ENCODE measurements at places on chromosomes 6 and 20.
A peak's percentile ranks its signal among the peaks of the same experiment; 100 is the strongest.

DNA sequence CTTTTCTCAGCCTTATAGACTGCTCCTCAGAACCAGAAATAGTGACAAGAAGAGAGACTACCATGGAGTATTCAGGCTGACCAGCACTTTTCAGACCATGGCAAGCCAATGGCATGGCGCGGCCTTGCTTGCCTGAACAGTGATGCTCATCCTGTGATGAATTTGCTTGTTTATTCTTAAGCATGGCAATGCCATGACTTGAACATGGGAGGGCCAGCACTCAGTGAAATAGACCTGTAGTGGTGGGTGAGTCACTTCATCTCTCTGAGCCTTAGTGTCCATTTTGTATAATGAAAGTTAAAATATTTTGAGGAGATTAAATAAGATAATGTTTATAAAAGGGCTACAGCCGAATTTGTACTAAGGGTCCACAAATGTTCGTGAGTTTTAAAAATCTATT, 79.1 kb downstream of the LRRC1 start:
- DNase-seq, result no peak

- no peak for DNase-seq
Measured at GRCh38 chr6:18444111-18444510, 57.0 kb downstream of the RNF144B start.

DNA sequence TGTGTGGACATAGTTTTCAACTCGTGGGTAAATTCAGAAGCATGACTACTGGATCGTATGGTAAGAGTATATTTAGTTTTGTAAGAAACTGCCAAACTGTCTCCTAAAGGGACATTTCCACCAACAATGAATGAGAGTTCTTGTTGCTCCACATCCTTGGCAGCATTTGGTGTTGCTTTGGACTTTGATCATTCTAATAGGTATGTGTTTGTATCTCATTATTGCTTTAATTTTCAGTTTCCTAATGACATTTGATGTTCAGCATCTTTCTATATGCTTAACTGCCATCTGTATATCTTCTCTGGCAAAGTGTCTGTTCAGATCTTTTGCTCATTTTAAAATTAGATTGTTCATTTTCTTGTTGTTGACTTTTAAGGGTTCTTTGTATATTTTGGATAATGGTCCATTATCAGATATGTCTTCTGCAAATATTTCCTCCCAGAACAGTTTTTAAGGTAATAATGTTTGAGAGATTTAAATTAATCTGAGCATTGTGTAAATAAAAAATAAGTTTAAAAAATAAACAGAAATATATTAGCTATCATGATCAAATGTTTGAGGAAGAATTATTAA, 138.7 kb downstream of the CCDC170 start:
- DNase-seq, result no peak

DNA sequence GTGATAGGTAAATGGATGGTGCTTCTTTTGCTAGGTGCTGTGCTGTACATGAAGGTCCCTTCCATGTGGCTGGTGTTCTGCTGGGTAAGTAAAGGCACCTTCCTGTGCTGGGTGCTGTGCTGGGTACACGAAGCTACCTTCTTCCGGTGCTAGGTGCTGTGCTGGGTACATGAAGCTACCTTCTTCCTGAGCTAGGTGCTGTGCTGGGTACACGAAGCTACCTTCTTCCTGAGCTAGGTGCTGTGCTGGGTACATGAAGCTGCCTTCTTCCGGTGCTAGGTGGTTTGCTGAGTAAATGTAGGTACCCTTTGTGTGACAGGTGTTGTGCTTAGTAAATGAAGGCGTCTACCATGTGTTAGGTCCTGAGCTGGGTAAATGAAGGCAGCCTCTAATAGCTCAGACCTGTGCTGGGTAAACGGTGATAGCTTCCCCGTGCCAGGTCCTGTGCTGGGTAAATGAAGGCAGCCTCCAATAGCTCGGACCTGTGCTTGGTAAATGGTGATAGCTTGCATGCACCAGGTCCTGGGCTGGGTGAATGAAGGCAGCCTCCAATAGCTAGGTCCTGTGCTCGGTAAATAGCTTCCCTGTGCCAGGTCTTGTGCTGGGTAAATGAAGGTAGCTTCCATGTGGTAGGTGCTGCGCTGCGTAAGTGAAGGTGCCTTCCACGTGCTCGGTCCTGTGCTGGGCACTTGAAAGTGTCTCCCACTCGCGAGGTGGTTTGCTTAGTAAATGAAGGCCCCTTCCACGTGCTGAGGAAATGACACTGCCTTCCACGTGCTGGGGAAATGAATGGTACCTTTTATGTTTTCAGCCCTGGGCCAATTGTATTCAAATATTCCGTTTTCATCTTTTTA, 115.5 kb downstream of the ERMARD start:
- no peak for DNase-seq

- DNase-seq, result no peak
Measured at GRCh38 chr20:53034899-53035298, 62.7 kb downstream of the TSHZ2 start.

DNA sequence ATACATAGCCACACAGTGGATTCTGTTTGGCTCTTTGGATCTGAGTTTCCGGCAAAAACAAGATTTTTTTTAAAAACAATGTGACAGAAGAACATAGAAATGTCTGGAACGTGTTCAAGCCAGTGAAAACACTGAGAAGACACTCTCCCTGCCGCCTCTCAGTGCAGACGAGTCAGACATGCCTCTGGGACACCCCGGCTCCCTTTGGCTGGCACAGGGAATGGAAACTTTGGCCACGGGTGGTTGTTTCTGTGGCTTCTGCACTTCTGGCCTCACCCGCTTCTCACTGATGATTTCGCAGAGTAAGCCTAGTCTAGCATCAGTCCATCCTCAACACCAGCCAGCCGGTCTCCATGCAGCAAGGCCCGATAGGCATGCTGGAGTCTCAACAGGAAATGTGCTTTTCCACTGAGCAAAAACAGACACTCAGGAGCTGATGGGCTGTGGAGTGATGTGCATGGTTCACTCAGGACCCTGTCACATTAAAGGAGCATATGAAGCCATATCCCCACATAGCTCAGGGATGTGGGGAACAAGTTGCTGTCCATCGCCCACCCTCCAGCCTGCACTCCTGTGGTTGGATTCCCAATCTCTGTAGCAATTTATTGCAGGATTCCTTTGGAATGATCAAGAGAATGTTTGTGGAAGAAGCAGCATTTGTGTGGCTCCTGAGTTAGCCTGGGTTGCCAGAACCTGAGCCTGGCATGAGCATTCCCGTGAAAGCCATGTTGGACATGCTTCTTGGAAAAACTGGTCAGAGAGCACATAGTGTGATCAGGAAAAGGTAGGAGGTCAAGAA, 262.0 kb upstream of the RIN2 start:
- DNase-seq, result no peak

- DNase-seq, result no peak
Measured at GRCh38 chr6:42269974-42270510, 52.4 kb upstream of the MRPS10 start.

- peak; percentile 40 for DNase-seq
Measured at GRCh38 chr20:6142348-6142993, 19.6 kb upstream of the FERMT1 start.

- no peak for DNase-seq
Measured at GRCh38 chr20:14957402-14957801, 620.0 kb upstream of the FLRT3 start.

DNA sequence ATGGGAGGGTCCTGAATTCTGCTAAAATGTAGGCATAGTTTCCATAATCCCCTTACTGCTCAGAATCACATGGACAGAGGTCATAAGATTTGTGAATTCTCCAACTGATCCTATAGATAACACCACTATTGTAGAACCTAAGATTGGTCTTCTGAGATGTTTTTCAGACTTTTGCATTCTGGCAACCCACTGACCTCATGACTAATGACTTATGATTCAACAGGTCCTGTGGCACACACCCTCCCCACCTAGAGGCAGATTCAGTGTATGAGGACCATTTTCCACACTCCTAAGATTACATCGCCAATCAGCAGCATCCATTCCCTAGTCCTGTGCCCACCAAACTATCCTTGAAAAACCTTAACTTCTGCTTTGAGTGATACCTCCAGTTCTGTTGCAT, 207.2 kb downstream of the BTBD9 start:
- no peak for DNase-seq

DNA sequence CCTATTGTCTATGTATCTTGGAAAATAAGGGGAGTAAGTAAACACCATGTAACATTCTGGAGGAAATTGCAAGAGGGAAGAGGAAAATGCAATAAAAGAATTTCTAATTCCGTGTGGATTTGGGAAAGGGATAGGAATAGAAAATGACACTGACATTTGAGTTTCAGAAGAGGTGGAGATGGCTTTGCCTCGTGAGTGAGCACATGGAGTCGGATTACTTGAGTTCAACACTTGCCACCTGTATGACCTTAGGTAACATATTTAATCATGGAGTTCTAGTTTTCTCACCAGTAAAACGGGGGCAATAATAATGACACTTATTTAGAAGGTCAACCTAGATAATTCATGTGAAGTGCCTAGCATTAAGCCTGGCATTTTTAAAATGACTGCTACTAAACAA, 10.8 kb upstream of the PBOV1 start:
- no peak for DNase-seq

DNA sequence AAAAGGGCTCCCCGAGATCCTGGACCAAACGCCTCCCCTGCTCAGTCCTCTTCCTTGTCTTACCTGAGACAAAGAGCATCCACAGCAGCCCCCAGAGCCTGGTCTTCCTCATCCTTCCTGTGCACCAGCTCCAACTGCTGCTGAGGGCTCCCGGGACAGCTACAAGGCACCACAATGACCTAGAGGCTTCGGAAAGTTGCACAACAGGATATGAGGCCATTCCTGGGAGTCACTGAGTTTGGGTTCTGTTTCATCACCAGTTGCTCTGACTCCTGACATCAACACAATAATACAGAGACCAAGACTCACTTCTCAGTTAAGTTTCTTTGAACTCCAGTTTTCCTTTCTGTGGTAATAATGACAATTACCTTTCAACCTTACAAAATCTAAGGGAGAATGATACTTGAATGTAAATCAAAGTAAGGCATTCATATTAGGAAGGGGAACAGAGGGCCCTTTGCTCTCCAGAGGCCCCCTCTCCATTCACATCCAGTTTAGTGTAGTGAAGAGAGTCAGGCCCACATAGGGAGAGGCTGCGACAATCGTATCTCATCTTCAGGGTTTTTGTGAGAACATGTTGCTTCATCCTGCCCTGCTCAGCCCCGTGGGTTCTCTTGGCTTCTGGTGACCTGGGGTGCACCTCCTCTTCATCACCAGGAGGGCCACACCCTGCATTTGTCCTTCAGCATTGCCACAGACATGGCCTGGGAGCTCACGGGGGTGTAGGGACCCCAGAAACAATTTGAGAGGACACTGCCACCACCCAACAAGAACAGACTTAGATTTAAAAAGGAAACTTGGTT, at the start of gene TREM1:
Gene TREM1 (minus strand): TSS at position 139 of the 803 bp plus-strand sequence. CDS start 27 bp downstream, at position 112.
- no peak for DNase-seq

DNA sequence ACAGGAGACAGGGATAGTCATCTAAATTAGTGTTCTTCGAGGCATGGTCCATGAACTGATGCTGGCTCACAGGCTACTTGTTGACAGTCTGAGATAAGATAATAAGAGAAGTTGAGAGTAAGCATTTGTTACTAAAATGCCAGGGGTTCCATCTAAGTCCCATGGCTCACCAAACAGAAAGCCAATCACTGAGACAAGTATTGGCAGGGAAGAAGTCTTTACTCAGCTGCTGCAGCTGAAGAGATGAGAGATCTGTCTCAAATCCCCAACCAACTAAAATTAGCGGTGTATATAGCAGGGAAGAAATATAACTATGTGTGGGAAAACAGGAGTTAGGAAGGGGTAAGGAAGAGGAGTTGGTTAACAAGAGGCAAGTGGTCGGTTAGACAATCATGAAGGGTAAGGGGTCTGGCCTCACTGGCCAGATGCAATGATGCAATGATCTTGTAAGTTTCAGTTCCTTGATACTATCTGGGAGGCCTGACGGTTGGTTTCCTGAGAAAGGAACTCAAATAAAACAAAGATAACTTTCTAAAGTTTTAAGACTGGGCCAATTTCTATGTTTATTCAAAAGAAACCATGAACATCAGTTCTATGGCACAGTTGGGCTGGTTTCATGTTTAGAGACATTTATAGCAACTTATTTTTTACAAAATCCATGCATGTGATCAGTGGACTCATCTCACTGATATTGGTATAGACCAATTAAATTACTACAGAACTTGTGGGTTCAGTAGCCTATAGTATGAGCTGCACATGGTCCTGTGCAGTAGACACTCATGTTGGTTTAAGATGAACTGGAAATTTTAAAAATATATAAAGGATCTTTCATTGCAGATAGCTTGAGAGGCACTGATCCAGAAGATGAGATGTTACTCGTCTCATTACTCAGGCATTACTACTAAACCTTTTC, 9.9 kb upstream of the HEBP2 start:
- no peak for DNase-seq

DNA sequence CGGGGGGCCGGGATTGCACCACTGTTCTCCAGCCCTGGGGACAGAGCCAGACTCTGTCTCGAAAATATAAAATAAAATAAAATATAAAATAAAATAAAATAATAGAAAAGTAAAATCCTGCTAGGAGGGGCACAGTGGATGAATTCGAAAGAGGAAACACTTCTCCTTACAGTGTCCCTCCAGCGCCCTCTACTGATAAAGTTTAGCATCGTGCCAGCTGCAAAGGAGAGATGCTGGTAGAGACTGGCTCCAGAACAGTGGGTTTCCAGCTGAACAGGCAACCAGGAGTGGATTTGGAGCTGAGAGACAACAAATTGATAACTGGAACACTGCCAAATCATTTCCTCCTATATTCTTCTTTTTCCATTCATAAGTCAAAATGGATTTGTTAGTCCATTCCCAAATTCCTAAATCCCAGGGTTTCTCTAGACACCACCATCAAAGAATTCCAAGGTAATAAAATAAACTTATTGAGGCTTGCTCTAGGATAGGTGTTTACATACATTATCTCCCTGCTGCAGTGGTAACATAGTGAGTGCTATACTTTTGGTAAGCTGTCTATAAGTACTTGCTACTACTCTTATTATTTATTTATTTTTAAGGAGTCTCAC, 31.7 kb upstream of the TBPL1 start:
- DNase-seq, result peak; percentile 35

DNA sequence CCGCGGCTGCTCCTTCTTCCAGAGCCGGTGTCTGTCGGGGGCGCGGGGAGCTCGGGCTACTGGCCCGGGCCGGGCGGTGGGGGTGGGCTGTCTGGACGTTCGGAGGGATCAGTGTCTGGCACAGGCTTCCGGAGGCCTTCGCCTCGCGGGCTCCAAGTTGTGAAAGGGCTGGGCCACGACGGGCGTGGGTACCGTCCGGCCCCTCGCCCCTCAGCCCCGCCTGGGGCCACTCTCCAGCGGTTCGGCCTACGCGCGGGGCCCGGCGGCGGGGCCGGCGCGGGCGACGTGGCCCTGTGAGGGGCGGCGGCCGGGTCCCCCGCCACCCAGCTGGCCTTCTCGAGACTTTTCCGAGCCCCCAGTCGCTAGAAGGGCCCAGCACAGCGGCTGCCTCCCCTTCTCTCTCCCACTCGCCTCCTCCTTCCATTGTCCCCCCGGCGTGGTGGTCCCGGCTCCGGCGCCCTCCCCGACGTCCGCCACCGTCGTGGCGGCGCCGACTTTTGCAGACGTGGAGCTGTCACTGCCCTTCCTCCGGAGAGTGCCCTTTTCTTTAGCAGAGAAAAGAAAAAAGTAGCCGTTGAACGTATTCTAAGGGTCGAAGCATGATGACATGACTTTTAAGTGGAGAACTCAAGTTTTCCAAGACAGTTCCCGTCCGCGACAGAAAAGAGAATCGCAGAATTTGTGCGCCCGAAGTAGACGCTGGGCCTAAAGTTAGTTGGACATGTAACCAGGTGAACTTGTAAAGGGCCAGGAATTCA, 571 bp downstream of the ITCH start:
- no peak for DNase-seq
